ENCODE measurements at places on chromosomes 6 and 20. TPM values are rescaled to one million over a fixed set of nuclear protein-coding genes. Genes with fewer than 3 reads are reported as not detected.

SF3B5 gene
- 167 TPM for total RNA-seq

VNN1 gene
- not detected for total RNA-seq

RAE1 gene
- 59.4 TPM for total RNA-seq

CLVS2 gene
- total RNA-seq = not detected

SUMO4 gene
- 6.7 TPM for total RNA-seq

KHDRBS2 gene
- not detected for total RNA-seq

NEU1 gene
- 30.0 TPM for total RNA-seq

SYCP2 gene
- total RNA-seq = 2.4 TPM

TMEM74B gene
- total RNA-seq = not detected

ADGRF4 gene
- not detected for total RNA-seq

FOXQ1 gene
- not detected for total RNA-seq

CEP162 gene
- 2.6 TPM for total RNA-seq

SLC26A8 gene
- total RNA-seq = not detected

C6orf58 gene
- total RNA-seq = not detected

DPPA5 gene
- not detected for total RNA-seq
